ENCODE measurements at places on chromosomes 2 and 18.

GRCh38 chr2:158732573-158733429 is 62.3 kb upstream of the DAPL1 start:
- DNase-seq: no peak

DNA sequence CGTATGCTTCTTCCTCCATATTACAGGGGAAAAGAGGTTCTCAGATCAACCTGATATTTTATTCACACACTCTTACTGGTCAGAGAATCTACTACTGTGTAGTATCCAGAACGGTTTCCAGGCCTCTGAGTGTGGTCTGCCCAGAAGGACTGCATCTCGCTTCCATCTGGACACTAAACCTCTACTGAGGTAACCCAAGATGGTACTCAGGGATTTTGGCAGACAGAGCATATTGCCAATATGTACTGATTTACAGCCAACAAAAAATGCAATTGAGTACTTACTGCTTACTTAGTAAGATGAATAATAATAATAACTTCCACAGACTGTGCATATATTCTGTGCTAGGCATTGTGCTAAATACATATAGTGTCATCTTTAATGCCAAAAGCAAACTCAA is 55.8 kb downstream of the CYRIA start:
- DNase-seq: no peak

GRCh38 chr18:24368749-24369148 is 28.9 kb downstream of the OSBPL1A start:
- no peak for DNase-seq

GRCh38 chr2:12298352-12298751 is 418.4 kb upstream of the TRIB2 start:
- DNase-seq: no peak

- DNase-seq: no peak
Measured at GRCh38 chr2:73823416-73823815, 5.3 kb upstream of the STAMBP start.

- peak; percentile 28 for DNase-seq
Measured at GRCh38 chr2:231489990-231490389, 25.7 kb upstream of the NCL start.

GRCh38 chr2:241601841-241602240 is 35.1 kb downstream of the THAP4 start:
- no peak for DNase-seq

Data from HL-60 (cell line).